Left renal cortex interstitium (tissue), 4 donors: ENCODE measurements at places on chromosomes 12 and 14. TPM values are rescaled to one million over a fixed set of nuclear protein-coding genes. Genes with fewer than 3 reads are reported as not detected.

GRCh38 chr12:130463275-130463658 is 125.6 kb downstream of the PIWIL1 start:
- DNase-seq, result no peak

DNA sequence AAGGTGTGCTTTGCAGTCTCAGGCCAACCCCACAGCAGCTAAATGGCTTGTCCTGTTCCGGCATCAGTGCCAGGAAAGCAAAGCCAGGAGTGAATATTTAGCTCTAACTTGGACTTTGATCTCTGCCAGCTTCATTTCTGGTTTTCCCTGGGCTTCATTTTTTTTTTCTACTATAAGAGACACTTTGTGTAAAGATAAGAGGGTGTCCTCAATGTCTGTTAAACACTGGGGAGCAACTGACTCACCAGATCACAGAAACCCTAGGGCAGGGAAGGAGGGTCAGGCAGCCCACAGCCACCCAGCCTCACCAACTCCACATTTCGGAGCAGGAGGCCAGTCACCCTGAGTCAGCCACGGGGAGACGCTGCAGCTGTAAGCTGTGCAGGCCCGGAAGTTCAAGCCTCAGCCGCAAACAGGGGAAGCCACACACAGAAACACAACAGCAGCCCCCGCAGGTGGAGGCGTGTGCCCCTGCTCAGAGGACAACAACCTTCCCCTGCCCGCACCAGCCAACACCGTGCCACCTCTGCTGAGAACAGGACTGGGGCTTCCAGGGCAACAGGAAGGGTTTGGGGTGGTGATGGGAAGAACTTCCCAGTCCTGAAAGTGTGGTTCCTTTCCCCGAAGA is 6.3 kb downstream of the TNFRSF1A start:
- DNase-seq, result no peak

- DNase-seq, result no peak
Observed at GRCh38 chr12:26239122-26239851, 43.9 kb downstream of the SSPN start.

DNA sequence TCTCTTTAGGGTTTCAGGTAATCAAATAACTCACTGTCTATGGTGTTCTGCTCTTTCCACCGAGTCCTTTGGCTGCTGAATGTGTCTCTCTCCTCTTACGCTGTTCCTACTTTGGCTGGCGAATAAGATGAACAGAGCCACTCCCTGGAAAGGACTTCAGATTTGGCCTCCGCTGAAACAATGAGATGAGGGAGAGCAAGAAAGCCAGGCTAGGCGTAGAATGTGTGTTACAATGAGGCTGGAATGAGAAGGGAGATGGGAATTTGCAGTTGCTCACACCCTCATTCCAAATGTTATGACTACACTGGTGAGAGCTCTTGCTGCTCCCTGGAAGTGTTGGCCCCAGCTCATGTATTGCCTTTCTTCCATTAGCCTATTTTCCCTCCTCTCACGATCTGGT is at the start of gene MFAP5:
MFAP5 (minus strand) TSS at position 234 of the 400 bp plus-strand sequence. CDS start 722 bp downstream, outside the sequence.
- DNase-seq, result no peak

GRCh38 chr12:123363390-123363739 is 1.3 kb downstream of the SBNO1 start:
- DNase-seq, result no peak

DNA sequence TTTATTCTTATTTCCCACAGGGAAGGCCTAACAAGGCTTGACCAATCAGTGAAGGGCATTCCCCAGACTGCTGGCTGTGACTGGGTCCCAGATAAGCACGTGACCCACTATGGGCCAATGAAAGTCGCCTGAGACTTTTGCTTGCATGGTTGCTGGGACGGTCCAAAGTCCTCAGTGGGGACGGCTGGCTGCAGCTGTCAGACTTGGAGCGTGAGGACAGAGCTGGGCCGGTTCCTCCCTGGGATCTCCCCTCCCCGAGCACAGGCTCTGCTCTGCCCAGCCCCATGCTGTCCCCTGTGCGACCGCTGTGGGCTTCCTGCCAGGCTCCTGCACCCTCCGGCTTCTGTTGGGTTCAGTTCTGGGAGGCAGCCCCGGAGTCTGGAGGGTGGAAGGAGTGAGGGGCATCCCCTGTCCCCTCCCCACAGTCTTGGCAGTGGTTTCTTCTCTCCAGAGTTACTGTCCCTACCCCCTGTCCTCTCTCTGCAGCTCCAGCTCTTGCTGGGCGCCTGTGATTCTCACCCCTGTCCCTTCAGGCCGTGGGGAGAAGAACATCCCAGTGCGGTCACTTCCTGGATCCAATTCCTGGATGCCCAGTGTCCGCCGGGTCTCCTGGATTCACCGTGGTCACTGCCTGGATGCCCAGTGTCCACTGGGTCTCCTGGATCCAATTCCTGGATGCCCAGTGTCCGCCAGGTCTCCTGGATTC is 50.1 kb downstream of the GALNT9 start:
- DNase-seq, result peak; percentile 67

DNA sequence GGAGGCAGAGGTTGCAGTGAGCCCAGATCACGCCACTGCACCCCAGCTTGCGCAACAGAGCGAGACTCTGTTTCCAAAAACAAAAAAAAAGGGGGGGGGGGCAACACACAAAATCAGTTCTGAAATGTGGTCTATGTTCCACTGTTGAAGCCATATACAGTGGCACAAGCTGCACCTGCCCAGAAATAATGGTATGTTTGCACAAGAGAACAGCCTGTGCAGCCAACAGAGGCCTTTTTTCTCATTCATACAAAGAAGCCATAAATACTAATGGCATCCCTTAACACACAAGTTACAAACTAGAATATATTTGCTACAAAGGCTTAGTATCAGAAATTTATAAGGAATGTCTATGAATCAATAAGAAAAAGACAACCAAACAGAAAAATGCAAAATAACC is 37.1 kb downstream of the ITPR2 start:
- no peak for DNase-seq

DNA sequence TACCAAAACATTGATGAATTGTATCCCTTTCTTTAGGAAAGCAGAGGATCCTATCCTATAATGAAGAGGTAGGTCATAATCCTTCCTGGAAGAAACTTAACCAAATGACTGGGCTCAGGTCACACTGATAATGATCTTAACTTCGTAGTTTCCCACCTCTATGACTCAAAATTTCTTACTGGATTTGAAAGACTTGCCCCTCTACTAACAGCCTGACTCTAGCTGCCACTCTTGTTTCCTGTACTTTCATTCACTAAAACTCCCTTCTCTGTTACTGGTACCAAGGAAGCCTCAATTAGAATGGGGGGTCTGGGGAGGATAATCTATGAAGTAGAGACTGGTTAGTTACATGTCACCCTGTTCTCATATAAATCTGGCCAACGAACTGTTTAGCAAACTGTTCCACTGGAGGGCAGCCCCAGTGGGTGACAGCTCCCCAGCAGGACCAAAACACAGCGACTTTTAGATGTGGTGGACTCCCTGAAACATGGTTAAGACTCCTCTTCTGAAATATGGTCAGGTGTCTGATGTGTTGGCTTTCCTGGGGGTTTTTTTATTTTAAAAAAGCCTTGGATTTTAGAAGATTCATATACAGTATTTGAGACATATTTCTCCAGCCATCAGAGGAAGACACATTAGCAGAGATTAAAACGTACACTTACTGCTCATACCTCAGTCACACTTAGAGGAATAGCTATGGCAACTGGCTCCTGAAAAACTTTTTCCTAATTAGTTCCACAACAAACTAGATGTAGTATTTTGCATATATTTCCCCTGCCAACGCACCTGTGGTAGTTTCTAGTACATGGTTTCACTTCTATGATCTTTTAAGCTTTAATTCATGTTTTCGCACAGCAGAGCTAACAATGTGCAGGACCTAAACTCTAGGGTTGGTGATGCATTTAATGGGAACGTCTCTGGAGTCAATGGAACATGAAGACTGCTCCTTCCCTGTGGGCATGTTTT is 72.3 kb downstream of the ACADS start:
- no peak for DNase-seq

DNA sequence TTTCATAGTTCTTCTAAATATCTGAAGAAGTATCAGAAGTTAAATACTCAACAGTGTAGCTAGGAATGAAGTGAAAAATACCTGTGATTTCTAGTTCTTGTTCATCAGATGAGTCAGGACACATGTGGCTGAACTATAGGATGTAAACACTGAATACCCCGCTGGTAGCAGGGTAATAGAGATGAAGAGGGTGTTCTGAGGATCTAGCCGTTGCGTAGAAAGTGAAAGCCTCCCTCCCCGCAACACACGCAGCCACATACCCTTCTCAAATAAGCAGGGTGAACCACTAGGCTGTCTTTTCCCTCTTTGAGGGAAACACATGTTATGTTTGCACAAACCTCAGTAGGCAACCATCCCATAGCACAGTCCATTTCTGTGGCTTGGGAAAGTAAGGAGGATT is 16.4 kb upstream of the RNASE12 start:
- DNase-seq, result no peak

DNA sequence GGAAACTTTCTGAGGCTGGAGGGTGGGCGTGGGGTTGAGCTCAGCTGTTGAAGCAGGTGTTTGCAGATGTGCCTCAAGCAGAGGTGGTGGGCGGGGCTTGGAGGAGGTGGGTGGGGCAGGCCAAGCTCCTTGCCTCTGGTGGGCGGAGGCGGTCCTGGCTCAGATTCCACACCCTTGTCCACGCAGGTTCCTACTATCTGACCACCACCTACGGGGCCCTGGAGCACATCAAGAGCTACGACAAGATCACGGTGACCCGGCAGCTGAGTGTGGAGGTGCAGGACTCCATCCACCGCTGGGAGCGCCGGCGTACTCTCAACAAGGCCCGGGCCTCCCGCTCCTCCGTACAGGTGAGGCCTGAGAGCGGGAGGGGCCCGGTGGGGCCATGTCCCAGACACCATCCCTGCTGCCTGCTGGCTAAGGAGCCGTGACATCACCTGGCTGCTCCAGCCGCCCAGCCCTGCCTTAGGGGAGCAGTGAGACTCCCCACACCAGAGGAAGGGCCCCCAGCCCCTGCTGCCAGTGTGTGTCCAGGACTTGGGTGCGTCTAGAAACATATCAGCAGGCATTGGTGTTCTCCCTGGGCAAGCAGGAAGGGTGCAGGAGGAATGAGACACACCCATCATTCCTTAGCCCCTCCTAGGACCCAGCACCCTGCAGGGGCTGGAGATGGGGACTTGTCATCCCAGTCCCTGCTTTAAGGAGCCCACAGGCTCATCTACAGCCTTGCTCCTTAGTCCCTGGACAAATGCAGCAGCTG is 63.4 kb downstream of the LGMN start:
- DNase-seq, result no peak

GRCh38 chr14:84622357-84622756 is 907.6 kb upstream of the FLRT2 start:
- DNase-seq, result no peak

The ZDHHC22 gene
- 0.54 TPM for polyA plus RNA-seq
